ENCODE measurements at places on chromosomes 4 and X. TPM values are rescaled to one million over a fixed set of nuclear protein-coding genes. Genes with fewer than 3 reads are reported as not detected.

ZAR1 gene
- total RNA-seq, result not detected

PRSS12 gene
- 19.0 TPM for total RNA-seq

SSX1 gene
- total RNA-seq, result not detected

CSN1S1 gene
- total RNA-seq, result not detected

PCSK1N gene
- total RNA-seq, result 13.2 TPM

SOX3 gene
- not detected for total RNA-seq

MAOB gene
- total RNA-seq, result not detected

REELD1 gene
- total RNA-seq, result not detected

TLR10 gene
- not detected for total RNA-seq

APELA gene
- not detected for total RNA-seq

GSX2 gene
- not detected for total RNA-seq

APBB2 gene
- total RNA-seq, result 17.0 TPM

ANXA10 gene
- not detected for total RNA-seq

TRPC5OS gene
- not detected for total RNA-seq
